GM12892 (cell line): ENCODE measurements at places on chromosomes 4 and X.

DNA sequence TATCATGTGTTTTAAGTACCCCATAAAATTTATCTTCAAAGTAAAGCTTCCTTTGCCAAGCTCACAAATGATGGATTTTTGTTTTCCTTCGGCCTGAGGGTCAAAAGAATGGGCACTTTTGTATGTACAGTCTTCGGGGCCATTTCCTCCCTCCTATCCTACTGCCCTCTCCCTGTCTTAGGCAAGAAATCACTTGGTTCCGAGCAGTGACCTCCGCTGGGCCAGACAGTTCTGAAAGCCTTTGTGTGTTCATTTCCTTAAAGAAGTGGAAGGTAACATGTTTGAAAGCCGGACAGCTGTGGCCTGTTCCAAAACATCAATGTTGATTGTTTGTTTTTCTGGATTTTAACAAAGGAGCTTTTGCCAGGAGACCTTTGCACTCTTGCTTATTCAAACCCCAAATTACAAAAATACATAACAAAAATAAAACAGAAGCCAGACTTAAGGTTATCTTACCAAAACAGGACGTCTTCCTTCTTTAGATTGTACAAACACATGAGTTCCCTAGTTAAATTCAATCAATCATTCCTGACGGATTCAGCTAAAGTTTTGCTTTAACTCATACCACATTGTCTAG, 110.6 kb upstream of the LIMCH1 start:
- no peak for DNase-seq

- no peak for DNase-seq
Measured at GRCh38 chr4:141810712-141811375, 174.5 kb downstream of the IL15 start.

- DNase-seq, result no peak
Measured at GRCh38 chr4:120352739-120353138, 286.1 kb upstream of the MAD2L1 start.

- DNase-seq, result no peak
Measured at GRCh38 chr4:108611365-108611764, 9.0 kb upstream of the RPL34 start.

GRCh38 chrX:132393485-132393884, 95.4 kb downstream of the MBNL3 start:
- DNase-seq, result no peak
